Ovary (tissue), 10 donors: ENCODE measurements at places on chromosomes 2 and 18.

- no peak for DNase-seq
Observed at GRCh38 chr2:53672881-53673522, 94.6 kb upstream of the CHAC2 start.

GRCh38 chr2:25285265-25286024 is 56.3 kb downstream of the DNMT3A start:
- DNase-seq: no peak

GRCh38 chr2:234206738-234207137 is 156.2 kb downstream of the SPP2 start:
- DNase-seq: no peak

DNA sequence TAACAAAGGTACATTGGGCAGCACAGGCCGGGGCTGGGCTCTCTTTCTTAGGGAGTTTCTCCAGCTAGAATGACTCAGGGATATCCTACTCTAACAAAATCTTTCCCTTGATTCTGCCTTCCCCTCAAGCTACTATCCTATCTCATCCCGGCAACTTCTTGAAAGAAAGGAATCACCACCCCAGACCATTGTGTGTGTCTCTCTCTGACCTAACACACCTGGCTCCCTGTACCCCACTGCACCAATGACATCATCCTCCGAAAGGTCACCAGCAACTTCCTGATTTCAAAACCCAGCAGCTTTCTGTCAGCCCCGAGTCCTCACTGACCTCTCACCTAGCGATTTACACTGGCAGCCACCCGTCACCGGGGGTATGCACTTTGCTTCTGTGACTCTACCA is 72.1 kb upstream of the MAP4K4 start:
- DNase-seq: no peak

DNA sequence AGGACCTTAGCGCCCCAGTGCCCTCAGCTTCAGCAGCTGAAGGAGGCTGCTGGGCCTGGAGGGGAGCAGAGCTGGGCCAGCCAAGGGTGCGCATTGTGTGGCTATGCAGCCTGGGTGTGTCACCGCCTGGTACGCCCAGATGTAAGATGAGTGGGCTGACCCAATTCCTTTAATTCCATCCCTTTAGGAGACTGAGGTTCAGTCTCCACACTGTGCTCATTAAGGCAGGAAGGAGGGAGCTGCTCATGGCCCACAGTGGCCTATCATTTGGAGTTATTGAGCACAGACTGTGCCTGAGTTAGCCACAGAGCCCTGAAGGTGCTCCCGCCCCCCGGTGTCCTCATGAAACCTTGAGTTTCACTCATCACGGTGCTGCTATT is 194.1 kb upstream of the GLI2 start:
- no peak for DNase-seq

DNA sequence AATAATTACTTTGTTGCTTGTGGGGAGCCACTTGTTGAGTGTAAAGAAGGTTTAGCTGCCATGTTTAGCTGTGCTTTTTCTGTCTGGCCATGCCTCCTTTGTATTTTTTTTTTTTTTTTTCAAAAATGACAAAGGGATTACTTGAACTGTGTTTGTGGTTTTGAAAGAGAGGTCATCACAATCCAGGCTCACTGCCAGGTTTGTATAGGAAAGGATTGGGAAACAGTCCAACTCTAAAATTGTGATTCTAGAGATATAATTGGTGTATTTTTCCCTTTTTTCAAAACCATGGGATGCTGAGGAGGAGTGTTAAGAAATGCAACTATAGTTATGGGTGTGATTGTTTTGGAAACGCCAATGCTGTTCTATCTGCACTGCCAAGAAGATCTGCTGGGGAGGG is 4.3 kb downstream of the ITPRIPL1 start:
- DNase-seq: no peak

- DNase-seq: no peak
Observed at GRCh38 chr2:197241596-197241995, 69.0 kb downstream of the ANKRD44 start.

- peak; percentile 11 for DNase-seq
Observed at GRCh38 chr2:190318931-190319554, 583 bp downstream of the HIBCH start.

GRCh38 chr2:149388120-149388816 is 57.9 kb downstream of the LYPD6 start:
- no peak for DNase-seq

- DNase-seq: no peak
Observed at GRCh38 chr2:80858965-80859364, 554.4 kb upstream of the LRRTM1 start.

DNA sequence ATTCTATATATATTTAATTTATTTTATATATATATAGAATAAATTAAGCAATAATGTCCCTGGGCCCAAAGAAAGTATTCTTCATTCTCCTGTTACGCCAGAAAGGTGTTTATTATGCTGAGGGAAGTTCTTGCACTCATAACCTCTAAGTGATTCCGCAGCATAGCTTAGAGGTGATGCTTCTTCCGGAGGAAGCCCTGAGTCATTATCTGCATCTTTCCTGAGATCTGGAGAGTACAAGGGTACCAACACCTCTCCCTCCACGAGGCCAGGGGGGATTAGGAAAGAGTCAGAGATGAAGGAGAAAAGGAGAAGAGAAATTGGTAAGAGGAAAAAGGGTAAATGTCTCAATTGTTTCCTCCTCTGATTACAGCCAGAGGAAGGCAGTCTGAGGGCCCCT is 43.1 kb upstream of the RTN4 start:
- DNase-seq: no peak

GRCh38 chr2:168208652-168209051 is 38.7 kb downstream of the STK39 start:
- no peak for DNase-seq
